Myocyte (in vitro differentiated cells): ENCODE measurements at places on chromosomes 3 and 15. TPM values are rescaled to one million over a fixed set of nuclear protein-coding genes. Genes with fewer than 3 reads are reported as not detected.

The ADAMTSL3 gene
- 0.05 TPM in 1 of 2 replicates, not detected in the other for total RNA-seq

The CCDC174 gene
- total RNA-seq, result 13.8 and 14.1 TPM in 2 replicates

The KY gene
- 1.6 and 4.3 TPM in 2 replicates for total RNA-seq

The RBPMS2 gene
- not detected in 2 replicates for total RNA-seq

The ZIC1 gene
- total RNA-seq, result 30.7 and 31.7 TPM in 2 replicates

The ZBBX gene
- not detected in 2 replicates for total RNA-seq

The CFAP100 gene
- total RNA-seq, result not detected in 2 replicates

The SERINC4 gene
- 0.10 TPM in 1 of 2 replicates, not detected in the other for total RNA-seq

The CILP gene
- 0.27 and 0.52 TPM in 2 replicates for total RNA-seq

The TNNC1 gene
- total RNA-seq, result 3,730 and 3,876 TPM in 2 replicates

The ATP2B2 gene
- 0.24 TPM in 1 of 2 replicates, not detected in the other for total RNA-seq

GRCh38 chr3:113278599-113278955 lies 67.2 kb downstream of the BOC start:
- no peak for DNase-seq

DNA sequence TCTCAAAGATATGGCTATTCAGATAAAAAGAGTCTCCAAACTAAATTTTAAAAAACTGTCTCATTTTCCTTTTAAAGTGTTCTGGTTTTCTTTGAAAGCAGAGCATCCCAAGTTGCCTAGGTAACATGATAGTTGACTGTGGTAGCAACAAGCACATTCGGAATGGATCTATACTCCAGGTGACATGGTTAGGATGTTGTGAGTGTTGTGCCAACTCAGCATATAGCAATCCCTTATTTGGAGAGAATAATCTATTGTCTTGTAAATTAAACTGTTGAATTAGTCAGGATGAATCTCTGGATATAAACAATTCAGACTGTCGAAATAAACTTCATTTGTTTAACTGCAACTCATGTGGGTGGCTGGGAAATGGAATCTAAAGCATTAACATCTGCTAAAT lies 418.6 kb downstream of the TUSC7 start:
- no peak for DNase-seq

- no peak for DNase-seq
Measured at GRCh38 chr15:41713047-41713446, 52.8 kb downstream of the MGA start.

DNA sequence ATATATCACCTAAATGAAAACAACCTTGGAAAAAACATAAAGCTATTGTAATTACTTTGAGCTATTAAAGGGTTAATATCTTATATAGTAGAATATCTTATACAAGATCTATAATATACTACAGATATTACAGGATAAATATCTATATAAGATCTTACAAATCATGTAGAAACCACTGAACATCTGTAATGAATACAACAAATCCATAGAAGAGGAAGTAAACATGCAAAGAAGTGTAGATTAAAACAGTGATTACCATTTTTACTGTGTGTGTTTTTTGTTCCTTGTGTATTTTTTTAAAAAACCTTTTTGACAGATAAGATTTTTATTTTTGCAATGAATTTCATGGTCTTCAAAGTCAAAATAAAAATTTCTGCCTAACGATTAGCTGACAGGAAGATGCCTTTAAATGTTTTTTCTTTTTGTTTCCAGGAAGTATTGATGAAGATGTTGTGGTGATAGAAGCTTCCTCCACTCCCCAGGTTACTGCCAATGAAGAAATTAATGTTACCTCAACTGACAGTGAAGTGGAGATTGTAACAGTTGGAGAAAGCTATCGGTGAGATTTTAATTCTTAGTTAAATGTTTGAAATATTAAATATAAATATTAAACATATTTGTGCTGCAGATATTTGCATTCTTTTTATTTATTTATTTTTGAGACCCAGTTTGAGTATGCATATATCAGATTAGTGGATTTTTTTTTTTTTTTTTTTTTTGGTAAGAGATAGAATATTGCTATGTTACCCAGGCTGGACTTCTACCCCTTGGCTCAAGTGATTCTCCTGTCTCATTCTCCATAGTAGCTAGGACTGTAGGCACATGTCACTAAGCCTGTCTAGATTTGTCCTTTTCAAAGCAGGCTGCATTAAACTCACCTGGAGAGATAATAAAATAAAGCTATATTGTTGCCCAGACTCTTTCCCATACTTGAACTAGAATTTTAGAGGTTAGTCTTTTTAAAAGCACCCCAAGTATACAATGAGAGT lies 52.8 kb upstream of the CCNB2 start:
- DNase-seq, result no peak
